ENCODE measurements at places on chromosomes 4 and X.

GRCh38 chrX:120271218-120271617 is 20.6 kb downstream of the ZBTB33 start:
- no peak for DNase-seq

GRCh38 chrX:156002507-156002906 is 5.0 kb downstream of the IL9R start:
- no peak for DNase-seq

- no peak for DNase-seq
Measured at GRCh38 chr4:176052744-176053143, 12.9 kb upstream of the WDR17 start.

DNA sequence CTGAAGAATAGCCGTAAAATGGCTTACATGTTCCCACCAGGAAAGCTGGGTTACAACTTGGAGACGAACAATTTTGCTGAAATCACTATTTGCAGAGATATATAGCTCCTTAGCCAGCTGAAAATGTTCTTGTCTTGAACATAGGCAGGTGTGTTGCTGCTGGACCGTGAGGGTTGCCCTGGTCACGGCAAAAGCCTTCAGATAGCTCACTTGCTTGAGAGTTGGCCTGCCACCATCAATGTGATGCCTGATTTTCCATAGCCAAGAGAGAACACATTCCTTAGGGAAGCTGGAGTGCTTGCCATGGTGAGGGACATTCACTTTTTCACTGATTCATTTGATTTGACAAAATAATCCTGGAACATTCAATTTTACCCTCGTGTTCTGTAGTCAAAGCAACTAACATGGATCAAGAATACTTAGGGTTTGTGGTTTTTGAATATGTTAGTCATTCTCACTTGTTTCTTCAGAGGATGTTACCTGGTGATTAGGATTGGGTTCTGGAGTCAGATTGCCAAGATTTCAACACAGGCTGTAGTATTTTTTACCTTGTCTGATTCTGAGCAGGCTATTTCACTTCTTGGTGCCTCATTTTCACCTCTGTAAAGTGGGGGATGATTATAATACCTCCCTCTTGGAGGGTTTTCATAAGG is 536.9 kb downstream of the RAPGEF2 start:
- DNase-seq, result no peak

- DNase-seq, result no peak
Measured at GRCh38 chr4:101187841-101188240, 159.5 kb downstream of the PPP3CA start.

GRCh38 chrX:46912603-46913491 is 626 bp downstream of the JADE3 start:
- peak; percentile 10 for DNase-seq

- no peak for DNase-seq
Measured at GRCh38 chr4:185775792-185776555, 36.0 kb downstream of the SORBS2 start.

DNA sequence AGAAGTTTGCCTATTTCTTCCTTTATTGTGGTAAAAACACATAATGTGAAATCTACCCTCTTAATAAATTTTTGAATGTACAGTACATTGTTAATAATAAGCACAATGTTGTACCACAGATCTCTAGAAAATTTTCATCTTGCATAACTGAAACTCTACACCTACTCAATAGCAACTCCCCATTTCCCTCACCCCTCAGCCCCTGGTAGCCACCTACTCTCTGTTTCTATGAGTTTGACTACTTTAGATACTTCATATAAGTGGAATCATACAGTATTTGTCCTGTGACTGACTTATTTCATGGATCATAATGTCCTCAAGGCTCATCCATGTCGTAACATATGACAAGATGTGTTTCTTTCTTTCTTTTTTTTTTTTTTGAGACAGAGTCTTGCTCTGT is 446.4 kb downstream of the RPA4 start:
- no peak for DNase-seq

DNA sequence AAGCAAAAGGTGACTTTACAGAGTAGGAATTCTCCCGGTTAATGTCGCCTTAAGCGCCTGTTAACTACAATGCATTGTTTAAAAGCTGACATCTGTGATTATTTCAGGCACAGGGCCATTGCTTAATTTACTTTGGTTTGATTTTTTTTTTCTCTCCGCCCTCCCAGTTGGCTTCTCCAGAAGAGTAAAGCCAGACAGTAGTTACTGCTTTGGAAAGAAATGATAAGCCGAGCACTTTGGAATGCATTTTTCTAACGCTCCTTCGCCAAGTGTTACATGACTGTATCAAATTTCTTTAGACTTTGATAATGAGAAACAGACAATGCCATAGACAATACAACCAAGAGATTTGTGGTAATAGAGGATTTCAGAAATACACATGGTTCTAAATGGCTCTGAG is 383.0 kb upstream of the TENM3 start:
- DNase-seq, result no peak
